ENCODE measurements at places on chromosomes 5 and 9. TPM values are rescaled to one million over a fixed set of nuclear protein-coding genes. Genes with fewer than 3 reads are reported as not detected.

GLIPR2 gene
- 43.8 TPM for total RNA-seq

FSD1L gene
- 3.0 TPM for total RNA-seq

SPINK1 gene
- total RNA-seq: not detected

MSMP gene
- not detected for total RNA-seq

GPR151 gene
- total RNA-seq: not detected

DMRT2 gene
- total RNA-seq: under 0.01 TPM

ST8SIA4 gene
- total RNA-seq: 0.28 TPM

SGCD gene
- 9.2 TPM for total RNA-seq

HMCN2 gene
- under 0.01 TPM for total RNA-seq

TTC16 gene
- 0.14 TPM for total RNA-seq

ELOVL7 gene
- total RNA-seq: 0.09 TPM

POLE3 gene
- 18.8 TPM for total RNA-seq

IGFBPL1 gene
- total RNA-seq: not detected

AK6 gene
- total RNA-seq: 32.0 TPM

RAB3C gene
- total RNA-seq: under 0.01 TPM

ADAMTS12 gene
- total RNA-seq: 34.2 TPM

LCN2 gene
- not detected for total RNA-seq

CCNJL gene
- 0.18 TPM for total RNA-seq

LHX3 gene
- total RNA-seq: not detected

MARVELD2 gene
- 0.14 TPM for total RNA-seq

IL9 gene
- not detected for total RNA-seq

FOXD4L3 gene
- total RNA-seq: not detected

NME5 gene
- 1.6 TPM for total RNA-seq

FOXD4L4 gene
- total RNA-seq: 0.14 TPM

MAMDC2 gene
- 3.0 TPM for total RNA-seq

PRPF4 gene
- total RNA-seq: 24.3 TPM

NR5A1 gene
- not detected for total RNA-seq

GRK6 gene
- 23.2 TPM for total RNA-seq

SPATA31E1 gene
- not detected for total RNA-seq

PCDHB10 gene
- 0.28 TPM for total RNA-seq

INIP gene
- total RNA-seq: 10.0 TPM

KCNV2 gene
- total RNA-seq: not detected

CCDC192 gene
- not detected for total RNA-seq

GABBR2 gene
- total RNA-seq: 12.9 TPM

LCN1 gene
- 0.65 TPM for total RNA-seq

FOXD4L5 gene
- under 0.01 TPM for total RNA-seq

C9orf40 gene
- total RNA-seq: 1.3 TPM

CA9 gene
- 2.0 TPM for total RNA-seq

All from smooth muscle cell of bladder (primary cell).